ENCODE measurements at places on chromosomes 3 and 15.

DNA sequence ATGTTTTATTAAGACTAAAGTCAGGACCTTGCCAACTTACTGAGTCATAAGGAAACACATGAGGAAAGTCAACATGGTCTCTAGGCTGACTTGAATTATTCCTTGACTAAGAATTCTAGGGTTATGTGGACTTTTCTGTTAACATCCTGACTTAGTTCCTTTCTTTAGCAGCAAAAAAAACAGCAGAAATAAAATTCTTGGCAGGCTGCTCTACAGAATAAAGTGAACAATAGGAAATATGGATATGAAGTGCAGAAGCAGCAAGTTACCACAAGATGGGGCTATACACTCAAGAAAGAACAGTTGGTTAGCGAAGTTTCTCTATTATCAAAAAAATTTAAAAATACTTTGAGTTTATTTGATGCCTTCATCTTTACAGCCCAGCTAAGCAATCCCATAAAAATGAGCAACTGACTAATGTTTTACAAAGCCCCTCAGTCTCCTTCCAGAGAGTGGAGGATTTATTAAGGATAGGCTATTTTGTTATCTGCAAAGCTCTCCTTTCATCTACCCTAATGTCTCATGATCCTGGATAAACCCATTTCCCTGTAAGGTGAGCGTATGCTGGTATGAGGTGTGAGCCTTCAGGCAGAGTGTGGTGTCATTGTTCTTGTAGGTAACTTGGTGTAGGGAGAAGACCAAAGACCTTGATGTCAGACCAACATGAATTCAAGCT lies 23.1 kb upstream of the MCCC1 start:
- no peak for DNase-seq

GRCh38 chr3:55455915-55456314 lies 31.2 kb downstream of the WNT5A start:
- DNase-seq, result no peak

DNA sequence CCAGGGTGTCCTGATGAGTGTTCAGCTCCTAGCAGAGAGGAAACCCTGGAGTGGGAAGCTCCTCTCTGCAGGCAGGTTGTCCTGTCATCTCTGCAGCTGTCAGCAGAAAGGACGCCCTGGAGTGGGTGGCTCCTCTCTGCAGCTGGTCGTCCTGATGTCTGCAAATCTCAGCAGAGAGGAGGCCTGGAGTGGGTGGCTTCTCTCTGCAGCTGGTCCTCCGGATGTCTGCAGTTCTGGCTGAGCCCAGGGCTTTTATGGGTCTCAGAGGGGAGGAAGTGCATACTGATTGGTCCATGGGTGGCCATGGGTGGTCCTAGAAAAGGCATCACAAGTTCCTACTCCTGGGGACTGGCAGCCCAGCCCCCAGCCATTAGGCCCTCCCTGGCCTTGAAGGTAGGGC lies 102.6 kb upstream of the BNIP2 start:
- no peak for DNase-seq

DNA sequence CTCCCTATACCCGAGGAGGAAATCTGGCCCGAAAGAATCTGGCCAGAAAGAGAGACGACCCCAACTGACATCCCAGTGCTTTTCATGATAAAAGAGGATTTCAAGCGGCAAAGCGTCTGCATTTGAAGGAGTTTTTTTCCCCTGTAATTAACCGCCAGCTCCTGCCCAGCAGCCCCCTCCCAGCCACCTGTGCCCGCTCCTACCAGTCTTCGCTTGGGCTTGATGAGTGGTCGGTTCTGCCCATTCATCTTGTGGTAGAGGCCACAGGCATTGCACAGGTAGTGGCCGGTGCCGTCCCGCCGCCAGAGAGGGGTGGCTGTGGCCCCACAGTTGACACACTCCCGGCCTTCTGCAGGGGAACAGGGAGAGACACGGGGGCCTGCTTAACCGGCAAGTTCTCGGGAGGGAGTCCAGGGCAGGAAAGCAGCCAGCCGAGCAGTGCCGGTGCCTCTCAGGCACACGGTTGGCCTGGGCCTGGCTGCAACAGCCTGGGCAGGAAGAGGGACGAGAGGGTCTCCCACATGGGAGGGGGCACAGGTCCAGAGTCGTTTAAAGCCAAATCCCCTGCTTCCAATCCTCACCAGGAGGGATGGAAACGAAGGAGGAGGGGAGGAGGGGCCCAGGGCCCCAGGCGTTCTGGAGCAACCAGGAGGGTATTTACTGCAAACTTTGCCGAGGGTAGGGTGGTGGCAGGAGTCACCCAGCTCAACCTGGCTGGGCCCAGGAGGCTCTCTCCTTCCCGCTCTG lies 9.2 kb downstream of the GATA2 start:
- DNase-seq, result peak; percentile 49

DNA sequence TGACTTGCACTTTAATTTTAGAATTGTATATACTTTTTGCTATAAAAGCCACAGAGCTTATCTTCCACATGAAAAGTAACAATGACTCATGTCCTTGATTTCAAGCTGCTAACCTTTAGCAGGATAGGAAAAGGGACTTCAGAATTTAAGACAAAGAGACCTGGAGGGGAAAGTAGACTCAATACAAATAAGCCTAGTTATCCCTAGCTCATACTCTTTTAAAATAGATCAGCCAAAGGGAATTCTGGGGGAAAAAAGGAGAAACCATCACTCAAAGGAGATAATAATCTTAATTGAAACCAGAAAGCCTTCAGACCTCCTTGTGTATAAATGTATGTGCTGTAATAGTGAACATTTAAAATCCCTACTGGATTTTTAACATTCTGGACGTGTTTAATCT lies 930.3 kb downstream of the NTRK3 start:
- DNase-seq, result no peak

GRCh38 chr15:86659724-86660411 lies 580.2 kb downstream of the AGBL1 start:
- DNase-seq, result no peak

GRCh38 chr3:45104715-45105711 lies 41.2 kb downstream of the CDCP1 start:
- no peak for DNase-seq

GRCh38 chr3:134352031-134352671 lies 22.1 kb downstream of the AMOTL2 start:
- no peak for DNase-seq

DNA sequence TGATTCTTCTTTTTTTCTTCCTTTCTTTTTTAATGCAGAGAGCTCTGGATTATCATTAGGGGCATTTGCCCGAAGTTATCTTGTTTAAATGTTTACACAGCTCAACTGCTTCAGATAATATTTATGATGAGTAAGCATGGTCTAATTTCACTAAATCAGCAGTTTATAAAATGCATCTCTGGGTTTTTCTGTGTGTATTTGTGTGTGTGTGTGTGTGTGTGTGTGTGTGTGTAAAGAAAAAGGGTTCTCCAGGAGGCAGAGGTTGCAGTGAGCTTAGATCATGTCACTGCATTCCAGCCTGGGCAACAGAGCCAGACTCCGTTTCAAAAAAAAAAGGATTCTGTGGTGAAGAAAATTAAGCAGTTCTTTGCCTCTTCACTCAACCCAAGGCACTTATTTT lies 25.9 kb upstream of the TNFSF10 start:
- no peak for DNase-seq

GRCh38 chr3:40047406-40047805 lies 238.0 kb downstream of the MYRIP start:
- DNase-seq, result no peak

- DNase-seq, result no peak
Measured at GRCh38 chr15:85976986-85977385, 102.7 kb upstream of the AGBL1 start.

- DNase-seq, result no peak
Measured at GRCh38 chr3:69642606-69643005, 96.7 kb upstream of the MITF start.

- no peak for DNase-seq
Measured at GRCh38 chr3:14238356-14238755, 59.7 kb downstream of the LSM3 start.

DNA sequence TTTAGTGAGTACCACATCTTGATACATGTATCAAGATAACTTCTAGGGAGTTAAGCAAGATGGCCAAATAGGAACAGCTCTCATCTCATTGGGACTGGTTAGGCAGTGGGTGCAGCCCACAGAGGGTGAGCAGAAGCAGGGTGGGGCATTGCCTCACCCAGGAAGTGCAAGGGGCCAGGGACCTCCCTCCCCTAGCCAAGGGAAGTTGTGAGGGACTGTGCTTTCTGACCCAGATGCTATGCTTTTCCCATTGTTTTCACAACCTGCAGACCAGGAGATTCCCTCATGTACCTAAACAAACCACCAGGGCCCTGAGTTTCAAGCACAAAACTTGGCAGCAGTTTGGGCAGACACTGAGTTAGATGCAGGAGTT lies 665.0 kb upstream of the CBLB start:
- DNase-seq, result no peak

DNA sequence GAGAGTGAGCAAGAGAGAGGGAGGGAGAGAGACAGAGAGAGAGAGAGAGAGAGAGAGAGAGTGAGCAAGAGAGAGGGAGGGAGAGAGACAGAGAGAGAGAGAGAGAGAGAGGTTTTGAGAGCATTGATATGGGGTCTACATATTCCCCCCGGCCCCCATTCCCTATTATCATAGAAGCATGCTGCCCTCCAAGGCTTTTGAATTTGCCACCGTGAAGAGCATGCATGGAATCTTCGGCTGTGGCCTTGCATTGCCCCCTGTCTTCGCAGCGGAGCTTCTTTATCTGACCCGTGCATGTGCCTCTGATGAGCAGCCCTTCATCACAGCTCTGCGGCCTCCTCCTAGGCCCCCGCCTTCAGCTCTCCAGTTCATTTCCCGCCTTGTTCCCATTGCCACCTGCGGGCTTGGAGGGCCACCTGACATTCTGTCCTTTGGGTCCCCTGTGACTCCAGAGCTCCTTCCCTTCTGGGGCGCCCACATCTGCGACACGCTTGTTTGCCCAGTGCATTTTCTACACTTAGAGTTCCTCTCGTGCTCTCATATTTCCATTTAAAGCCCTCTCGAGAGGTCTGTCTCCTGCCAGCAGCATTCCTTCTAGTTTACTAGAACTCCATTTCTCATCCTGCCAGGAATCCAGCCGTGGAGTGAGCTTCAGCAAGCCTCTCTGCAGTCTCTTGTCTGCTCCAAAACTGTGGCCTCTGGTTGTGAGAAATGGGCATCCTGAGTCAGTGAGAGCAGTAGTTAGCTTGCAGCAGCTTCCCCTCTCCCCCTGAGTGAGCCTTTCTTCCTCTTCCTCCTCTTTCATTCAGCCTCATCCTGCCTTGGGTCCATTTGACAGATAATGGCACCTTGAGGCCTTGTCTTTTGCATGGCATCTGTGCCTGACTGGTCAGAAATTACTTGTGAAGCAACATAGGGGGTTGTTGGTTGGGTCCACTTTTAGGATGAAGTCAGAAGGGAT lies 25.3 kb downstream of the LPP start:
- peak; percentile 63 for DNase-seq

DNA sequence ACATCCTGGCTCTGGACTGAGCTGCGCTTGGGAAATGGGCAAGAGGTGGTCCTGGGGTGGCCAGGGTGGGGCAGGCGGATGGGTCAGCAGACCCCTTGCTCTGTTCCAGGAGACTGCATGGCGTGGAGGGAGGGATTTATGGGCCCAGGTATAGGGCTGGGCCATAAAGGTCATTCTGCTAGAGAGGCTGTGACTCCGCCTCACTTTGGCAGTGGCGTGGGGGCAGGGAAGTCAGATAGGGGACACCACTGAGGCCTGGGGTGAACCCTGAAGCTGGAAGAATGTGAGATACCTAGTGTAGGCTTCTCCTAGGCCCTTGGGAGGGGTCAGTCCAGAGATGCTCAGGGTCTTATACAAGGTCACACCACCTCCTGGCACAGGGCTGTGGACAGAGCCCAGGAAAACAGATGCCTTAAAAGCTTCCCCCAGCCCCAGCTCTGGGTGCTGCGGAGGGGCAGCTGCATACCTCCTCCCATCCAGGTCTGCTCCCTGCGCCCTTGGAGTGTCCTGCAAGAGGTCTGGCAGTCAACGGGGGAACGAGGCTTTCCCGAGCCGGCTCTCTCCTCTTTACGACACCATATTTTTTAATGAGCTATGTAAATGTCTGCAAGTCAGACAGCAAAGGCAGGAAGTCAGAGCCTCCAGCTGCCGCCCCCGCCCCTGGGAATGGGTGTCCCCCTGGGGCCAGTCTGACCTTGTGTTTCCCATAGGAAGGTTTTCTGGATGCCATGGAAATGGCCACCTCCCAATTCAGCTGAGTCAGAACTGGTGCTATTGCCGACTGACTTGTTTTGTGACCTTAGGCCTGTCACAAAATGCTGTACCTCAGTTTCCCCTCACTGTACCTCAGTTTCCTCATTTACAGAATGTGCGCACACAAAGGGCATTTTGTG lies 26.3 kb downstream of the LINGO1 start:
- DNase-seq, result peak; percentile 49

- peak; percentile 10 for DNase-seq
Measured at GRCh38 chr3:117238806-117239205, 529.2 kb downstream of the TUSC7 start.

DNA sequence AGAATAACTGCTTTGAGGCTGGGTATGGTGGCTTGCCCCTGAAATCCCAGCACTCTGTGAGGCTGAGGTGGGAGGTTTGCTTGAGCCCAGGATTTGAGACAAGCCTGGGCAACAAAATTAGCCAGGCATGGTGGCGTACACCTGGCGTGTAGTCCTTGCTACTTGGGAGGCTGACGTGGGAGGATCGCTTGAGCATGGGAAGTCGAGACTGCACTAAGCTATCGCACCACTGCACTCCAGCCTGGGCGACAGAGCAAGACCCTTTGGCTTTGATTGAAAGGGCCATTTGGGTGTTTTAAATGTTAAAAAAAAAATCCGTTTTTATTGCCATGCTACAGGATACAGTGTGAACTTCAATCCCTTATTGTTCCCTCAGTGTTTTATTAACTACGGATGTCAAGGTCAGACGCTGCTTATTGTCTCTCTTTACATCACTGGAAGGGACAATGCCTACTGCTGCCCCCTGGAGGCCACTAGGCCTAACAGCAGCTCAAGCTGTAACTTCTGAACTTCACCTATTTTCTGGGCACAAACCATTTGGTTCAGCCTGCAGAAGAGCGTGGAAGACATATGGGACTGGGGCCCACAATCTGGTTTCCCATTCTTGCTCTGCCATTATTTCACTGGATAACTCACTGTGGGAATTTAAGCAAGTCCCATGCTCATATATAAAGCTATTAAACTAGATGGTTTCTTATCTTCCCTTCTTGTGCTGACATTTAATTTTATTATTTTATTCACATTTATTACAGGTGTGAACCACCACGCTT lies 15.3 kb upstream of the IREB2 start:
- peak; percentile 80 for DNase-seq

GRCh38 chr3:124132813-124133212 lies 140.9 kb upstream of the ROPN1 start:
- DNase-seq, result no peak

DNA sequence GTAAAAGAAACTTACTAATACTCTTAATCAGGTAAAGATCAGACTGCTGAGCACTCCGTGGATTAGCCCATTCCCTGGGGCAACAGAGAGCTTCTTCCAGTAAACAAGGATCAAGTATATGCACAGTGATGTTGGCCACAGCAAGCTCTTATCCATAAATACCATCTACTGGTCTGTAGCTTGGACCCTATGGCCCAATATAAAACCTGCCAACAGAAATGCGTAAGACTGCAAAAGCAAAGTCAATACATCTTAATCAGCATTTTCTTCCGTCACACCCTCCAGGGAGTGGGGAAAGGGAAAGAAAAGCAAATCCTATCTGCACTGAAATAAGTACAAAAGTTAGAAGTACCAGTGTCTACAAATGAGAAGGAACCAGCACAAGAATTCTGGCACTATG lies 1082.1 kb downstream of the ZPLD1 start:
- DNase-seq, result no peak

GRCh38 chr15:59168536-59168935 lies 38.1 kb upstream of the LDHAL6B start:
- DNase-seq, result no peak

Data from right cardiac atrium (tissue), 5 donors.